Mesothelial cell of epicardium (in vitro differentiated cells): ENCODE measurements at places on chromosomes 4 and X.

DNA sequence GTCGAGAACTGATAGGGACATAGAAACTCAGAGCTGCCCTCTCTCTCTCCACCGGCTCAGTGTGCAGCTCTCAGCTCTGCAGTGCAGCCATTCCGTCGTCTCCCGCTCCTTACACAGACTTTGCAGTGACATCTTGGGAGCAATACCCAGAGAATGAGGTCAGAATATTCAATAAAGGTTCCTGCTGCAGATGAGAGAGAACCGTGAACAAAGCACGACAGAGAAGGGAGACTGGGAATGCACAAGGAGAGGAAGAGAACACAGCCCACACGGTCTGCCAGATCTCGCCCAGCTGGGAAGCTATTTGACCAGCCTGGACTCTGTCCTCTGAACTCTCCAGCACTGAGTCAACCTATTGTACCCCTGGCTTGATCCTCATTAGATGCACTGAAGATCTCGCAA lies 118.0 kb upstream of the PPARGC1A start:
- peaks cover 2% of the 10 kb centered on the region for H3K27me3 ChIP-seq
- DNase-seq, result no peak
- no peak overlapping the region for H3K4me3 ChIP-seq
- H3K4me1 ChIP-seq, result peaks cover 37% of the 10 kb centered on the region
- H3K27ac ChIP-seq, result no peak overlapping the region

- H3K36me3 ChIP-seq, result peaks cover 4% of the 10 kb centered on the region
- H3K27me3 ChIP-seq, result no peaks in the 10 kb centered on the region
- H3K4me3 ChIP-seq, result no peak overlapping the region
- no peak for DNase-seq
- peak overlapping the region; percentile 48 for H3K27ac ChIP-seq
Measured at GRCh38 chr4:87060957-87061356, 126.1 kb downstream of the AFF1 start.

DNA sequence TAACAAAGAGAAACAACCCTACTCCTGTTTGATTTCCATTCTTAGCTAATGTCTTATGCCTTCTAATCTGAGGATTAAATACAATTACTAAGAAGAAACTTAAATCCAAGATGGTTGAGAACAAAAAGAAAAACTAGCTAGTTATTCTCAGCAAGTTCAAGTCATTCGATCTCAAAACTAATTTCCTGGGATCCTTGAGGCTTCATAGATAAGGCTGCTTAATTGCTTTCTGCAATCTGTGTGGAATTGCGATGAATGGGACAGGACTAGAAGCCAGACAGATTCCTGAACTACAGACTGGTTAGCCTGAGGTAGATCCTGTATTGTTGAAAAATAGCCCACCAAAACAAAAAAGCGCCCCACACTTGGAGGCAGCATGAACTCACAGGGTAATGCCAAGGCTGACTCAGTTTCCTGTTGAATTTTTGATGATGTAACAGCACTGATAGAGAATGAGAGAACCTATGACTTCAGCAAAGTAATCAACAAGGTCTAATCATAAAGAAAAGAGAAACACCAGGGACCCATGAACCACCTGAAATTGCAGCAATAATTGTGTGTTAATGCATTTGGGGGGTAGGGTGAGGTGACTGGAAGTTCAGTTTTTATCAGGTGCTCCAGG lies 33.9 kb downstream of the KLHL15 start:
- no peak for DNase-seq
- H3K27ac ChIP-seq, result peak overlapping the region; percentile 72
- H3K4me3 ChIP-seq, result no peak overlapping the region
- H3K27me3 ChIP-seq, result no peaks in the 10 kb centered on the region
- peaks cover 10% of the 10 kb centered on the region for H3K4me1 ChIP-seq
- peaks cover 29% of the 10 kb centered on the region for H3K36me3 ChIP-seq

GRCh38 chrX:45697591-45697990 lies 496.9 kb upstream of the DIPK2B start:
- no peaks in the 10 kb centered on the region for H3K4me1 ChIP-seq
- no peak overlapping the region for H3K27ac ChIP-seq
- no peaks in the 10 kb centered on the region for H3K27me3 ChIP-seq
- DNase-seq, result no peak

DNA sequence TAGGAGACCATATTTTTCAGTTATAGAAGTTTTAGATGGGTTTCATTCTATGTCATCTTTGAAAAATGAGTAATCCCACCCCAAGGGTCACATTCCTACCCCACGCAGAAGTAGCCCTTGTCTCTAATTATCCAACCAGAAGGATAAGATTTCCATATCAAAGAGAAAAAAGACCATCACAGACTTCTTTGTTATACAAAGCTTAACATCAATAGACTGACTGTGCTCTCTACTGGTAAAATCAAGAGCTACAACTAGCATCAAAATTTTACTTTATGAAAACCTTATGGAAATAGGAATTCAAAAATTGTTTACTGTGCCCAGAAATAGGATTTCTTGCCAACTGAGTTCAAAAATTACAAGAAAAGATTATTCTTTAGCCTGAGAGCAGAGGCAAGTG lies 24.9 kb downstream of the TNMD start:
- H3K36me3 ChIP-seq, result no peaks in the 10 kb centered on the region
- H3K27me3 ChIP-seq, result no peaks in the 10 kb centered on the region
- no peak overlapping the region for H3K4me3 ChIP-seq
- peaks cover 8% of the 10 kb centered on the region for H3K4me1 ChIP-seq

DNA sequence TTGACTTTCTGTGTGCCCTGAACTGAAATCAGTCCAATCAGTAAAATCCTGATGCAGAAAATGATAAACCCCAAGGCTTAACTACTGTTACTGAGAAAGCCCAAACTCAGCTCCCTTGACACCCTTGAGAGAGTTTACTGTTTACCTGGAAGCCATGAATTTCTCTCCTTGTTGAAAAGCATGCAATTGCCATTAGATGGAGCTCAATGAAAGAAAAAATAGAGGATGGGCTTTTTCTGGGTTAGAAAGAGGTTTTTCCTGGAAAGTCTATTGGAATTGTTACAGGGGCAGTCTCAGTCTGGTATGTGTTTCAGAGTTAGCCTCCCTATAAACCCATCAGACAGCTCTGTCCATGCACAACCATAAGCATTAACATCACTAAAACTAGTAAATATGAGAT lies 66.4 kb upstream of the C4orf54 start:
- DNase-seq, result no peak
- H3K36me3 ChIP-seq, result no peaks in the 10 kb centered on the region
- H3K4me1 ChIP-seq, result peaks cover 7% of the 10 kb centered on the region
- H3K27me3 ChIP-seq, result no peaks in the 10 kb centered on the region
- no peak overlapping the region for H3K4me3 ChIP-seq

DNA sequence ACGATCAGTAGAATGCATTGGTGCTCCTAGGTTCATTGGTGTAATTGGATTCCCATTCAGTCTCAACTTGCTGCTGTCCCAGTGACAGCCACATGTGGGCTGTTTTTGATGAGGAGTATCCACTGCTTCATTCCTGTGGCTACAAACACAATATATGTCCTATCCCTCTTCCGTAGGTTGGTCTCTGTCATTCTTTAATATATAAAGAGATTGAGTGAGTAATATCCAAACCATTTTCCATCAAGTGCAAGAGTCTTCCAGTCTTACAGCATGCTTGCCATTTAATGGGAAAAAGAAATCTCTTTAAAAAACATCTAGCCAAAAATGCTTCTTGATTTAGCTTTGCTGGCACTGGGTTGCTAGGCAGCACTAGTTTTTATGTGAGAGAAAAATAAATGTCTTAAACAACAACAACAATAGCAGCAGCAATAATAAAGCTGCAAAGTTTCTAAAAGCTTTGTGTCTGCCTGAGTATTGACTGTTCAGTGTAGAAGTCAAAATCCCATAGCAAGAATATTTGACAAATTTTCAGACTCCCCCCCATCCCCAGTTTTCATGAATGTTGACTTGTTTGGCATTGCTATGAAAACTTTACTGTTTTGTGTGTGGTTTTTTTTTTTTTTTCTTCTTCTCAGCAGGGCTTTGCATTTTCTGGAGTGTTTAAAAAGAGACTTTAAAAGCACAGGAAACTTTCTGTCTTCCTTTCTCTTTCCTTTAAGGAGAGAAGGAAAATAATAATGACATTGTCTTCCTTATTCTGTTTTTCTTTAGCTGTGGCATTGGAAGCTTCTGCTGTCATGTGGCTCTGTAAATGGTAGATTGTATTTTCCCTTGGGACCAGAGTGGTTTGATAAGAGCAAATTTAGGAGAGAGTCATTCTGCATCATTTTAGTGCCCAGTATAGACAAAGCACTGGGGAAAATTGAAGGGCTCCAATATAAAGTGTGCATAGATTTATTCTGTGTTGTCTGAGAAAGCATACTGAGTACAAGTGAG lies 244.3 kb downstream of the ARHGAP10 start:
- H3K27ac ChIP-seq, result peak overlapping the region; percentile 31
- no peak for DNase-seq
- H3K4me3 ChIP-seq, result no peak overlapping the region
- H3K4me1 ChIP-seq, result peaks cover 10% of the 10 kb centered on the region

GRCh38 chrX:15874672-15875071 lies 20.1 kb upstream of the AP1S2 start:
- no peak for DNase-seq
- H3K27ac ChIP-seq, result no peak overlapping the region
- no peak overlapping the region for H3K4me3 ChIP-seq
- no peaks in the 10 kb centered on the region for H3K27me3 ChIP-seq
- H3K36me3 ChIP-seq, result peaks cover 2% of the 10 kb centered on the region
- peaks cover 23% of the 10 kb centered on the region for H3K4me1 ChIP-seq

- no peak overlapping the region for H3K27ac ChIP-seq
- peaks cover 6% of the 10 kb centered on the region for H3K36me3 ChIP-seq
- no peaks in the 10 kb centered on the region for H3K27me3 ChIP-seq
- H3K4me1 ChIP-seq, result peaks cover 15% of the 10 kb centered on the region
- no peak overlapping the region for H3K4me3 ChIP-seq
- DNase-seq, result no peak
Measured at GRCh38 chrX:24956828-24957227, 58.9 kb downstream of the ARX start.

- H3K4me1 ChIP-seq, result peaks cover 50% of the 10 kb centered on the region
- no peak overlapping the region for H3K4me3 ChIP-seq
- H3K27me3 ChIP-seq, result no peaks in the 10 kb centered on the region
- H3K27ac ChIP-seq, result peak overlapping the region; percentile 95
- DNase-seq, result no peak
Measured at GRCh38 chr4:147160908-147161513, 215.3 kb upstream of the TTC29 start.

DNA sequence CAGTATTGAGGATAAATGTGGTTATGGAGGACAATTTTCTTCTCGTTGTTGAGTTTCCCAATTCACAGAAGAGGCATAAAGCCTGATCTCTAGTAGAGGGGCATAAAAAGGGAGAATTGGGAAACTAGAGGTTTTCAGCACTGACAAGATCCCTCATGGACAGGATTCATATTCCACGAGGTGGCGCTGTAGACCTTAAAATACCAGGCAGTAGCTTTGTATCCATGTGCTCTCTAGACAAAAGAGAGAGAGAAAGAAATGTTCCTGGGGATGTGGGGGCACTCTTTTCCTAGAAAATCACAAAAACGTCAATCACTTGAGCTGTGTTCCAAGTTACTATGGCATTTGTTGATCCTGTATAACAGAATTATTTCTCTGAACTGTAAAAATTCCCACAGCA lies 128.3 kb downstream of the MAGEE1 start:
- H3K36me3 ChIP-seq, result no peaks in the 10 kb centered on the region
- H3K27ac ChIP-seq, result no peak overlapping the region
- H3K4me1 ChIP-seq, result no peaks in the 10 kb centered on the region
- no peak for DNase-seq
- no peaks in the 10 kb centered on the region for H3K27me3 ChIP-seq

DNA sequence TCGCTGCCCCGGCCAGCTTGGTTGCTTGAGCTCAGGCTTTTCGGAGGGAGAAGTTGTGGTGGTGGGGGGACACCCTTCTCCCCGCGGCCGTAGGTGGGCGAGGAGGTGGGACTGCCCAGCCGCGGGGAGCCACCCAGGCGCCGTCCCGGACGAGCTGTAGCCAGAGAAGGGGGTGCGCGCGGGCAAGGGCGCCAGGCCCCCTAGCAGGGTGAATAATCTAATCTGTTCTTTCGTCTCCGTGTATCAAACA lies 3.1 kb downstream of the MID1IP1 start:
- peaks cover 28% of the 10 kb centered on the region for H3K4me1 ChIP-seq
- DNase-seq, result no peak
- peak overlapping the region; percentile 80 for H3K4me3 ChIP-seq
- H3K27ac ChIP-seq, result peak overlapping the region; percentile 91

DNA sequence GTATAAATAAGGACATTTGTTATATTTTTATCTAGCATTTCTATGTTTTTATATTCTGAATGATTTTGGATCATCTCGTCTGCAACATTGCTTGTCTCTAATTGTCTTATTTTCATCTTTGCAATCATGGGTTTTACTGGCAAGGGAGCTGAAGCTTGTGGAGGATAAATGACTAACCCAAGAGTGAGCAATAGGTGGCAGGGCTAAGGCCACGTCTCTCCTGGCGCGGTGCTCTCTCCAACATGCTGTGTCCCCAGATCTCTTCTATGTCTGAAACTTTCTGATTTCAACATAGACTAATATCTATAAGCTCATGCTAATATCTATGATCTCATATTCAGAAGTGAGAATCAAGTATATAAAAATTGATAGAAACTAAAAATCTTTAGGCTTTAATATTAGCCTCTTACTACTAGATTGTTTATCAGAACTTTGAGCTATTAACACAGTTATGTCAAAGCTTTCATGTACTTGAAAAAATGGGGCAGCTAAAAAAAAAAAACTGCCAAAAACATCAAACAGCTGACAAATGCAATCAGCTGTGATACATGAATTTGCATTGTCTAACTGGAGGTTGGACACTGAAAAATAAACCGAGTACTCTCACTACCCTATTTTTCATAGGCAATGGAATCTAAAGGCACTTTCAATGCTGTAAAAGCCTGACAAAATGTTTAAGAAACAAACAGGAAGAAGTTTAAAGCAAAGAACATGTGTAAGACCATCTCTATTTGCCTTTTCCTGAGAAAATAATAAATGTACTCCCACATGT lies 169.2 kb downstream of the TMA16 start:
- H3K27ac ChIP-seq, result no peak overlapping the region
- no peaks in the 10 kb centered on the region for H3K36me3 ChIP-seq
- peaks cover 4% of the 10 kb centered on the region for H3K27me3 ChIP-seq
- no peaks in the 10 kb centered on the region for H3K4me1 ChIP-seq

GRCh38 chrX:95903490-95903889 lies 781.2 kb upstream of the DIAPH2 start:
- no peaks in the 10 kb centered on the region for H3K4me1 ChIP-seq
- no peak overlapping the region for H3K4me3 ChIP-seq
- H3K36me3 ChIP-seq, result no peaks in the 10 kb centered on the region
- no peak overlapping the region for H3K27ac ChIP-seq

DNA sequence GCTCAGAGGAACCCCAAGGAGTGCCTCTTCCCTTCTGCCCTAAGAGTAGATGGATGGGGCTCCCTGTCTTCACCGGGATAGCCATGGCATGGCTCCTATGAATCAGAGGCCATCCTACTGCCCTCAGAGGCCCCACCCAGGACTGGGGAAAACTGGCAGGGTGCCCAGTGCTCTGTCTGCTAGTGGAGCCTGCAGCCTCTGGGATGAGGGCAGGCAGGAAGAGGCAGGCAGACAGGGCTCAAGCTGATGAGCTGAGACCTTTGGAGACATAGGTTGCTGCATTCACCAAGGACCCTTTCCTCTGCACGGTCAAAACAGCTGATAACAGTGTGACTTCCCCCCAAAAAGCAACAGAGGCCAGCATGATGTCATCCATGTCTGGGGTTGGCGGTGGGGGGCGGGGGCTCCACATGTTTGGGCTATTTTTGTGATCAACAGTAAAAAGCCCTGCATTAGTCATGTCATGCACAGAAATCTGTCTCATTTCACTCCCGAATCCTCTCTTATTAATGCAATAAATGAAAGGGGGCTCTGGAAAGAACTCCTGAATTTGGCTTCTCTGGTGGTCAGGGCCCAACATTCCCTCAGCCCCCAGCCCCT lies 207.6 kb upstream of the MAMLD1 start:
- H3K4me3 ChIP-seq, result no peak overlapping the region
- no peak for DNase-seq
- H3K4me1 ChIP-seq, result no peaks in the 10 kb centered on the region
